Breast epithelium (tissue), 4 donors: ENCODE measurements at places on chromosomes 11 and 22.

DNA sequence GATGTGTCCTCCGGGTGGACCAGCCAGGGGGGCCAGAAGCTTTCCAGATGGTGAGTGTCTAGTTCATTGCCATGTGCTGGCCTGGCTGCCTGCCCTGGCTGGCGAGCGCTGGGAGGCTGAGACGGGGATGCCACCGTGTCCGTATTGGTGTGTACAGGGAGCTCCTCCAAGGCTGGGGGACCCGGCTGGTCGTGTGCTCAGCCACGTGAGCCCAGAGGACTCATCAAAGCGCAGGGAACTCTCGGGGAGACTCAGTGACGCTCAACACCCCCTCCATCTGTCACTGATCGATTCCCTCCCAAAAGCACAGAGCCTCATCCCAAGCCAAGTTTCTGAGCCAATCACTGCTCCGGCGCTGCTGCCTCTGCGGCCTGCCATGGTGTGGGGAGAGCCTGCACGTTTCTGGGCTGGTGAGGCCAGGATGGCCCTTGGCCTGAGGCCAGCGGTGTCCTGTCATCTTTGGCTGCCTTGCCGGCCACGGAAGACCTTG lies 423.7 kb downstream of the SHANK2 start:
- no peak for DNase-seq

- DNase-seq, result no peak
Measured at GRCh38 chr11:119055901-119056300, 1.1 kb downstream of the HYOU1 start.

DNA sequence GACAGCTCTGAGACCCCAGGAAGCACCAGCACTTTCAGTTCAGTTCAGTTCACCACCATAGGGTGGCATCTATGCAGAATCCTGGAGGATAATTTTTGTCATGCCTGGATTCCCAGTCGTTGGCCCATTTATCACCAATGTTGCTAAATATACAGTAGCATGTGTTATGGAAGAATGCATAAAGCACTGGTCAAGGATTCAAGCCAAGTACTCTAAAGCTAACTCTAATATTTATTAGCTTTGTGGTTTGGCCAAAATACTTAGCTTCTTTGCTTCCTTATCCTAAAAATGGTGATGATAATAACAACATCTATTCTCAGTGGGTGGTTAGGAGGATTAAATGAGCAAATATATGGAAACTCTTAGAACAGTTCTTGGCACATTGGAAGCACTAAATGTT lies 294.7 kb upstream of the ZC3H12C start:
- no peak for DNase-seq

GRCh38 chr11:103050351-103050750 lies 41.6 kb downstream of the DCUN1D5 start:
- DNase-seq, result no peak

DNA sequence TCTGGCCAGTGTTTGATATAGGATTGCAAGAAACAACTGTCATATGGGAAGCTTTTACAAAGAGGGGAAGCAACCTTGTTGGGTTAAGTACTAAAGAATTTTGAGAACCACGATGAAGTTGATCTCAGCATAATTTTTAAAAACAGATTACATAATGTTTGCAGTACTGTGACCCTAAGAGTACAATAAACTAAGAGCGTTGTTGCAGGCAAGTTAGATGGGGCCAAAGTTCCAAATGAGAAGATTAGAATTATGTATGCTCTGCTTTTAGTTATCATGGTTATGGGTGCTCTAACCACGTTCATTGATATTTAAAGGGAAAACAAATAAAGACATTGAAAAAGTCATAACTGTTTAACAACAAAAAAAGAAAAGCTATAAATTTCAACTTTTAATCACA lies 177.5 kb downstream of the CNTN5 start:
- DNase-seq, result no peak

DNA sequence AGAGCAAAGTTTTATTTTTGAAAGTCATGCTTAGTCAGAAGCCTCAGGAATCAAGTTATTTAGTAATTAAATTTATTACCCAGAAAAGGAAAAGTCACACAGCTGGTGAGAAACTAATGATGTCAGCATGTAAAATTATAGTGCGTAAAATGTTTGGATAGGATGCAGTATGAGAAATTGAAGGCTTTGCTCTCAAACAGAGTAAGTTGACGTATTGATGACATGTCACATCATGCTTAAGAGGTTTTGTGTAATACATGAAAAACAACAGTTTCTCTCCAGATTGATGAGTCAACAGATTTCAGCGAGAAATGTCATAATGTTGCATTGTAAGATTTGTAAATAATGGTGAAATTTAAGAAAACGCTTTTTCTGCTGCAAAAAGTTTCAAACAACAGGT lies 769.8 kb downstream of the METTL15 start:
- no peak for DNase-seq
